ENCODE measurements at places on chromosomes 2 and 18.
A peak's percentile ranks its signal among the peaks of the same experiment; 100 is the strongest.

GRCh38 chr2:201208563-201209252 lies 25.8 kb downstream of the CASP10 start:
- DNase-seq, result no peak

DNA sequence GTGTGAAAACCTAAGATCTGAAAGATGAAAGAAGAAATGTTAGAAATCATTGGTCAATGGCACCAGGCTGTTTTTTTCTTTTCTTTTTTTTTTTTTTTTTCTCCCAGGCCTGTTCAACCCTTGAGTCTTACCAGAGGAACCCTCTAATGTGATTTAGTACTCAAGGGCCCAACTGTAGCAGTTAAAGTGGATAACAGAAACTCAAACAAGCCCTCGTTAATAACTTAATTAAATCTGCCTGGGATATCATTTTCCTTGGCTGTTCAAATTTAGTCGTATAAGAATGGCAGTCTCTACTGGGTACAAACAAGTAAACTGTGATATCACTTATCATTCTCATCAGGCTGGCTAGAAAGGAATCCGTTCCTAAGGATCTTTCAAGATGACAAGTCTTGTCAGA lies 16.5 kb downstream of the ARL4C start:
- no peak for DNase-seq

GRCh38 chr2:117833911-117834310 lies 19.4 kb downstream of the DDX18 start:
- no peak for DNase-seq

DNA sequence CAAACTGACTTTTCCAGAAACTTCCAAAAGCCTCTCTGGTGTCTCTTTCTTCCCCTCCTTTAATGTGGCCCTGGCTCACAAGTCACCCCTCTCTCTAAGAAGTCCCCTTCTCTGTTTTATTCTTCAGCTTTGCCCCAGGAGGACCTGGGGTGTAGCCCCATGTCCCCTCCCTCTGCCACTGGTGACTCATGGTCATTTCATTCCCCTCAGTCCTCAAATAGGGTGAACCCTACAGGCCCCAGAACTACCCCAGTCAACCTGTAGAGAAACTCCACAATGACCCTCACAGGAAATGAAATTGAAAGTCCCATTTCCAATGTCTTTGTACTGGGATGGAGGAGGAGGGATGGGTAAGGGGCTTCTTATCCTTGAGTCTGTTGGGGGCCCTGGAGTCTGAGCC lies 6.2 kb upstream of the SPEG start:
- DNase-seq, result no peak

DNA sequence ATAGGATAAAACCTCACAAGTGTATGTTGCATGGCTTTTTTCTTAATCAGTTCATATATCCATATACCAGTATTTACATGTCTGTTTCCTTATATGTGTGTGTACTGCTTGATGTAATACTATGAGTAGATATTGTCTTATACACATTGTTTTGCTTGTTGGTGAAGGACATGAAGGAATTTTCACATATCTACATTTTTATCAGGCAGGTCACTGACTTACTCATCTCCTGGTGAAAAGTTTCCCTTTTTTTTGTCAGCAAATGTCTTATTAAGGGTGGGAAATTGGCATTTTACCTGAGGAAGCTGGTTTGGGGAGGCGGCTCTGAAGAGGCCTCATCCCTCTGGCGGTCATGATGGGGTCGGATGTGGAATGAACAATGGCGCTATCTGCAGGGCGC lies 61.4 kb upstream of the LYPD1 start:
- no peak for DNase-seq

- no peak for DNase-seq
Observed at GRCh38 chr2:52117299-52117698, 1085.4 kb upstream of the NRXN1 start.

DNA sequence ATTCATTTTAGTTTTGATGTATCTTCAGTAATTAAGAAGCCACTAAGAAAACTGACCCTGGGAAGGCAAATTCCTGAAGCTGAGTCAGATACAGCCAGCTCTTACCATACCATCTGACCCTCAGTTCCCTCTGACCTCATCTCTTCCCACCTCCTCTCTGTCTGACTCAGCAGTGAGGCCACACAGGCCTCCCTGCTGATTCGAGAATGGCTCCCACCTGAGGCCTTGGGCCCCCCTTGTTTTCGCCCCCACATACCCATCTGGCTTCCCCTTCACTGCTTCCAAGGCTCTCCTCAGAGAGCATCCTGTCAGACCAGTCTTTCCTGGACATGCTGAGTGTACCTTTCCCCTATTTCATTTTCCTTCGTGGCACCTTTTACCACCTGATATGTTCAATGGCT lies 71.0 kb upstream of the CYP1B1 start:
- no peak for DNase-seq

DNA sequence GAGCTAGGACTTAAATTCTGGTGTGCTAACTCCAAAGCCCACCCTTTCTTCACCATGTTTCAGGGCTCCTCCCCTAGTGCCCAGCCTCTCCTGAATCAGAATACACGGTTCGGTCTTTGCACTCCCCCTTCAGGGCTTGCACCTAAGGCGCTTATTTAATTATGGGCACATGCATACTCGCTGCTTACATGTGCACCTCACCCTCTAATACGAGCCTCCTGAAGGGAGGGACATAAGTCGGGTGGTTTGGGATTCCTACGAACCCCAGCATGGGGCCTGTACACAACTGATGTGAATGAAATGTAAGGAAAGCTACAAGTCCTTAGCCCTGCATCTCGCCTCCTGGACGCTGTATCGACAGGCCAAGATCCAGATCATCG lies 435 bp downstream of the IFT172 start:
- DNase-seq, result peak; percentile 62

GRCh38 chr18:62894681-62895390 lies 179.5 kb downstream of the PHLPP1 start:
- no peak for DNase-seq

All from NCI-H69 (cell line).